Gastrocnemius medialis (tissue), 4 donors: ENCODE measurements at places on chromosomes 6 and 20.

DNA sequence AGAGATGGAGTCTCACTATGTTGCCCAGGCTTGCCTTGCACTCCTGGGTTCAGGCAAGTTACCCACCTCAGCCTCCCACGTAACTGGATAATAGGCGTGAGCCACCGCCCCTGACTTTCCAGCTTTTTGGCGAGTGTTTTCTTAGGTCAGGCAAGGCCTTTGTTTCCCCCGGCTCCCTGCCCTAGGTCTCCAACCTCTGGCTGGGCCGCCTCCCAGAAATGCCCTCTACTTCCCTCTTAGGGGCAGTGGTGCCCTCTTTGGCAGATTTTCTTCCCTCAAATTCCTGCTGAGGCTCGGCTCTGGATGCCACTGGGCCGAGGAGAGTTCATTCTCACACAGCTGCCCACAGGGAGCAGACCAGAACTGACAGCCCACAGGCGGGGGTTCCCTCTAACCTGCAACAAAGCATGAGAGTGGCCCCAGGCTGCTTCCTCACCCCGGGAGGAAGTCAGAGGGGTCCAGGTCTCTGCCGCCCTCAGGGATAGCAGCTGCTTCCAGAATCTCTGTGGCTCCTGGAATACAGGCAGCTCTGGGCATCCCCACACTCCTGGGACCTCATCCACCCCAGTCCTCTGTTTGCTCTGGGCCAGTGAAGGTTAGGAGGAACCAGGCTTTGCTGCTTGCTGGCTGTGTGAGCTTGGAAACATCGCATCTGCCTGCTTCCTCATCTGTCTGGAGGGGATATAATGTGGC is 56.5 kb downstream of the TCP11 start:
- no peak for DNase-seq

- DNase-seq, result peak; percentile 91
These were observed 366.5 kb downstream of the QKI start for GRCh38 chr6:163780994-163781393.

- DNase-seq, result no peak
These were observed 299.4 kb downstream of the ZFAND3 start for GRCh38 chr6:38118791-38119365.

GRCh38 chr6:31661262-31662123 is 915 bp upstream of the C6orf47 start:
- no peak for DNase-seq

DNA sequence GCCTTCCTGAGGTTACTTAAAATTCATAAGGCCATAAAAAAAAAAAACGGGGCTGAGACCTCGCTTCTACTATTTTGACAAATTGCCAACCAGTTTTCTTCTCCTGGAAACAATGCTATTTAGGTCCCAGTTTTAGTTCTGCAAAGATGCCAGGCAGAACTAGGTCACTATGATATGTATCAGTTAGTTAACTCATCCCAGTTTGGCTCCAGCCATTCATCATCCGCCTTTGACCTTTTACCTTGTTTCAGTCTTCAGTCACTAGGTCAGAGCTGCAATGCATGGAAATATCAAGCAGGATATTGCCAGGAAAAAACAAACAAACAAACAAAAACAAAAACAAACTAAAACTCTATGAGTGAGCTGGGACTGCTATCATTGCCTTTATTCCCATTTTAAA is 29.8 kb upstream of the ENPP4 start:
- no peak for DNase-seq
